ENCODE measurements at places on chromosomes 5 and 9.

- DNase-seq = no peak
Observed at GRCh38 chr5:122341087-122341486, 29.1 kb downstream of the SNCAIP start.

GRCh38 chr5:146560205-146560812 is 44.3 kb upstream of the GPR151 start:
- DNase-seq = peak; percentile 55

DNA sequence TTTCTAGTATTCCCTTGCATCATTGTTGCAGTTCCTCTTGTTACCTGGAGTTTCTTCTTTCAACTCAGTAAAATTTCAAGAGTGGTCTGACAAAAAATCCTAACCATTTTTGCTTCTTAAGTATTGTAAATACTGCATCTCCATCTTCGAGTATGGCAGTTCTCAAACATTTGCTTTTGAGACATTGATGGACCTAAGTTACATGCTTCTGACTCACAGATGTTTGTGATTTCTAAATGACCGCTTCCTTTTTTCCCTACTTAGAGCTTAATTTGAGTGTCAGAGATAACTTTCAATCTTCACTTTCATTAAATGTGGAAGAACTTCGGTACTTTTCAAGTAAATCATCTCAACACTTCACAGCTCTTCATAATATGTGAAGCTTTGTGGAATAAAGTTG is 4.2 kb downstream of the UHRF2 start:
- no peak for DNase-seq

DNA sequence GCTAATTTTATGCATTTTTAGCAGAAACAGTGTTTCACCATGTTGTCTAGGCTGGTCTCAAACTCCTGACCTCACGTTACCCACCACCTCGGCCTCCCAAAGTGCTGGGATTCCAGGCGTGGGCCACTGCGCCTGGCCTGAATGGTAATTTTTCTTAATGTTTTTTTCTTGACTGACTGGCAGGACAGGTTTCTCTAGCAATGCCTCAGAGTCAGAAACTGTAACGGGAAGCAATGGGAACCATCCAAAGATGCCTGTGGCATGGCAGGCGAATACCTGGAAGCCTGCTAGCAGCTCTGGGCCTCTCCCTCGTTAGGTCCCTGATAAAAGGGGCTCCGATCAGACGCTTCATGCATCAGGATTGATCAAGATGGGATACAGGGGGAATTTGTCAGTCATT is 639.2 kb downstream of the NR2F1-AS1 start:
- no peak for DNase-seq

GRCh38 chr9:114914139-114914538 is 16.3 kb downstream of the TNFSF8 start:
- DNase-seq = no peak

- no peak for DNase-seq
Observed at GRCh38 chr5:119476341-119476740, 24.0 kb downstream of the HSD17B4 start.

GRCh38 chr5:176360894-176361436 is 599 bp downstream of the KIAA1191 start:
- DNase-seq = no peak

DNA sequence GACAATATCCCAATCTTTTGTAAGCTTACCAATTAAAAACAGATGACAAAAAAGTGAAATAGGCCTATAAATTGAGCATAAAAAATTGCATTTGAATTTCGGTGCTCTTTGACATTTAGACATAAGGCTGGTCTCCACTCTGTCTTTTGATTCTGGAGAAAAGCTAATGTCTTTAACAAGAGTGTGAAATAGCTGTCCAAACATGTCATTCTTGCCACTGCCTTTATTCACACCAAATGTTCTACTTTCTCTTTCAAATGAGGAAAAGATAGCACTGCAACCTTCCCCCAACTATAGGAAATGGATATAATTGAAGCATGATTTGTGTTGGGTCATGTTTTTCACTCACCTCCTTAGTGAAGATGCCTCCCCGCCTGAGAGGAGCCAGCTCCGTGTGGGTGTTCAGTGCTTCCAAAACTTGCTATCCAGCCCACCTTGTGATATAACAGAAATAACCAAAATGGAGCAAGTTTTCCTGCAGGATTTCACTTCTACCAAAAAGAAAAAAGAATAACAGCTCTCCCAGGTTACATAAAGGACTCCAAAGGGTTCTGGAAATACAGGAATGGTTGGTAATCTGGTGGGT is 55.2 kb upstream of the STK32A start:
- DNase-seq = no peak

GRCh38 chr9:24488896-24489295 is 56.8 kb downstream of the IZUMO3 start:
- no peak for DNase-seq

DNA sequence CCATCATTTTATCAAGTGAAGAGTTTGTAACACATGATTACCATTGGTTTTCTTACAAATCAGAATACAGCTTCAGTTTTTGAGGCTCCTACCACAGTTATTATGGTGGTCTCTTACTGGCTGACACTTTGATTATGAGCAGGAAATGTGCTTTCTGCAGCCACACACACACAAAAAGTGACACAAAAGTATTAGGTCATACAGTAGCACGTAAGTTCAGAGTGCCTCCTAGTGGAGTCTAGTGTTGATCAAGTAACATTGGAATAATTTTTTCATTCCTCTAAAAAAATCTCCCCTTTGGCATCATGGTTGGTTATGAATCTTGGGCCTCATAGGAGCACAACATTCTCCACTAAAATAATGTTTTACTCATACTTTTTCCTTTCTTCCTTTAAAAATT is 37.6 kb downstream of the PAM start:
- DNase-seq = no peak

DNA sequence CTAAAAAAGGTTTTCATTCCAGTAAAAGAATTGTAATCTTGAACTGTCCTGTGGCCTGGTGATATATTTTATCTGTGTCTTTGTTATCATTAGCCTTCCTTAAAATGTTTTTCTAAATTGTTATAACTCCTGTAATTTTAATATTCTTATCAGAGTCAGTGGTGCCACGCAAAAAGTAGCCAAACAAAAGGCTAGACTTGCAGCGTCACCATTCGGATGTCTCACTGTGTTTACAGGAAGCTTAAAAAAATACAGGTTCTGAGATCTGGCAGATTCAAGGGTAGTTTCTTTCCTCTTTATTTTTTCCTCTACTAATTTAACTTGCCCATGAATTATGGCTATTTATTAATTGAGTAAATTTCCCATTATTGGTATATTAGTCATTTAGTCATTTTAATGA is 362.3 kb downstream of the MAT2B start:
- DNase-seq = peak; percentile 49

DNA sequence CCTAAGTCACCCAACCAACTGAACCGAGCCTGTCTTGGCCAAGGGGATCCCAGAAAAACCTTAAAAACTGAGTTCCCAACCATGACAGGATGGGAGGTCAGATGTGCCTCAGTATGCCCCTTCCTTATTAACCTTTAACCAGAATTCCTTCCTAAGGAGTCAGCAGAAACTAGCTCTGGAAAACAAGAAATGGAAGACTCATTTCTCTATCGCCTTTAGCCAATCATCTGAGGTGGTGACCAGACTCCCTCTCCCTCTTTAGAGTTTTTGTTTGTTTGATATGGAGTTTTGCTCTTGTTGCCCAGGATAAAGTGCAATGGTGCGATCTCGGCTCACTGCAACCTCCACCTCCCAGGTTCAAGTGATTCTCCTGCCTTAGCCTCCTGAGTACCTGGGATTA is 37.5 kb downstream of the SLC28A3 start:
- DNase-seq = no peak

- DNase-seq = no peak
Observed at GRCh38 chr9:98085058-98085457, 28.5 kb downstream of the NANS start.

DNA sequence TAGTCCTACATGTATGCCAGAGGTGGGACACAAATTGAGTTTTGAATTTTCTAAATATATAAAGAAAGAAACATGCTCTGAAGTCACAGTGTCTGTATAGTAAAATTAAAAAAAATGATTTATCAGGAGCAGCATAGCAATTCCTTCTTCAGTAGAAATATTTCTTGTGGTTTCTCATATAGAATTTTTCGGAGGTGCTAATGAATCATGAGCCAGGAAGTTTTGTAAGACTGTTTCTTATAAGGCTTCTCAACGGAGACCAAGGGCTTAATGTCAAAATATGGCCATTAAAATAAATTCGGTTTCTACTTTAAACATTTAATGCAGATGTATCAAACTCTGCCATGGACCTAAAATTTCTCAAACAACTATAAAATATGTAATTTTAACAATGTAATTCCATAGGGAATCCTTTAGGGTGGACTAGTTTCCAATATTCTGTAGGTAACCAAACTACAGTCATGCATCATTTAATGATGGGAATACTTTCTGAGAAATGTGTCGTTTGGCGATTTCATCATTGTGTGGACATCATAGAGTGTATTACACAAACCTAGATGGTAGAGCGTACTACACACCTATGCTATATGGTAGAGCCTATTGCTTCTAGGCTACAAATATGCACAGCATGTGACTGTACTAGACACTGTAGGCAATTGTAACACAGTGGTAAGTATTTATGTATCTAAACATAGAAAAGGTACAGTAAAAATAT is 66.3 kb downstream of the ANKRD55 start:
- DNase-seq = no peak

DNA sequence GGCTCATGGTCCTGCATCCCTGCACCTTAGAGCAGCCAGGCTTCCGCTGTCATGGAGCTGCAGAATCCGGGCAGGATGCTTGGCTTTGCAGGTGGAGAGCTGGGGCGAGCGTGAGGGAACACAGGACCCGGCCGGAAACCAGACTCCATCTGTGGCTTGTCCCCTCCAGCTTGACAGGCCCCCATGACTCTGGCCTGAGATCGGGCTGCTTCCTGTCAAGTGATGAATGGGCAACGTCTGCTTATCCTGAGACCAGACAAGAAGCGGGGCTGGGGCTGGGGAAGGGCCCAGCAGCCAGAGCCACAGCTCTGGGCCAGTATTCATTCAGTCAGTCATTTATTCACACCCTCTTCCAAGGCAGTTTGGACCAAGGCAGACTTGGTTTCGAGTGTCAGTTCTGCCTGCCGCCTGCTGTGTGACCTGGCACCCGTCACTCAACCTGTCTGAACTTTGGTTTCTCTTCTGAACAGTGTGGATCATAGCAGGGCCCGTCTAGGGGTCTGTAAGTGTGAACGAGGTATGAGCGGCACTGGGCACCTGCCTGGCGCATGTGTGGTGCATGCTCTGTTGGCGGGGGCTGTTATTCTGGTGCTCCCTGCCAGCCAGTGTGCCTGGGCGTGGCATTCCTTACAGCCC is 37.5 kb downstream of the NEK6 start:
- no peak for DNase-seq

DNA sequence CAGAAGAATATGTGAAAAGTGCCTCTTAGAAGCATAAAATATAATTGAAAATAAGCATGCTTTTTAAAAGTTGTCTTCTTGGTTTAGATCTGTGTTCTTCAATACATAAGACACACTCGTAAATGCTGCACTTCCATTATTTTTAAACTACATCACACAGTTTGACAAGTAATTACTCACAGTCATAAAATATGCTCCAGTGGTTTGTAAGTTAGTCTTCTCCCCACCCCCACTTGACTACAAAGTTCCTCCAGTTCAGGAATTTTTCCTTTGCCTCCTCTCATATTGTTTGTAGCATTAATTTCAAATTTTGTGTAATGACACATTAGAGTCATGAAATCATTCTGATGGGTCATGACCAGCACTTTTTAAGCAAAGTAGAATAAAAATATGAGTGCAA is 60.3 kb upstream of the PTGER4 start:
- peak; percentile 45 for DNase-seq

- no peak for DNase-seq
Observed at GRCh38 chr5:119329666-119330065, 26.2 kb upstream of the TNFAIP8 start.

DNA sequence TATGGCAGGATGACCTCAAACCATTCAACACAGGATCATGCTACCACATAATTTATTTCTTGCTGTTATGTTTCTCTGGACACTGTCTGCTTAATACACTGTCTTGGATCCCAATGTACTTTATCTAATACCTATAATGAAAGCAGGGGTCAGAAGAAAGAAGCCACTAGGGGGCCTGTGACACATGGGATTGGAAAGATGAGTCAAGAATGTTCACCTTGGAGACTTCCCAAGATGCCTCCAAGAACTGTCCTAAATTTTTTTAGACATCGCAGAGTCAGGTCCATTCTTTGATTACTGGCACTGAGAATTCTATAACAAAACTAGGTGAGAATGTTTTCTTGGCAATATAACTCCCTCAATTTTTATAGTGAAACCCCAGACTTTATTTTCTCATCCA is 305.8 kb upstream of the SMARCA2 start:
- no peak for DNase-seq

DNA sequence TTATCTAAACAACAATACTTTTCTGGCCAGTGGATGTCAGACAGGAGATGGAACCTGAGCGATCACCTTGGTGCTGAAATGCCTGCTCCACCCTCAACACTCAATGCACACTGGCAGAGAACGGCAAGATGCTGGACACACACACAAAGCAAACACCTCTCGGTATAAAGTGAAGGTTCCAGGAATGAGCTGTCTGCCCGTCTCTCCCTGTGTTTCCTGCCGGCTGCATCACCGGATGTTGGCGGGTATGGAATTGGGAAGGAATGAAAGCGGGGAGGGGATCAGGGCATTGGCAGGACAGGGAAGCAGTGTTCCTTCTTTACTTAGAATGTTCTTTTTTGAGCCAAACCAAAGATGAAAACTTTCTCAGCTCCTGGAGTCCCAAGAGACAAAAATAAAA is 59.2 kb downstream of the MED10 start:
- peak; percentile 2 for DNase-seq

- no peak for DNase-seq
Observed at GRCh38 chr5:151195622-151196021, 28.3 kb downstream of the CCDC69 start.

DNA sequence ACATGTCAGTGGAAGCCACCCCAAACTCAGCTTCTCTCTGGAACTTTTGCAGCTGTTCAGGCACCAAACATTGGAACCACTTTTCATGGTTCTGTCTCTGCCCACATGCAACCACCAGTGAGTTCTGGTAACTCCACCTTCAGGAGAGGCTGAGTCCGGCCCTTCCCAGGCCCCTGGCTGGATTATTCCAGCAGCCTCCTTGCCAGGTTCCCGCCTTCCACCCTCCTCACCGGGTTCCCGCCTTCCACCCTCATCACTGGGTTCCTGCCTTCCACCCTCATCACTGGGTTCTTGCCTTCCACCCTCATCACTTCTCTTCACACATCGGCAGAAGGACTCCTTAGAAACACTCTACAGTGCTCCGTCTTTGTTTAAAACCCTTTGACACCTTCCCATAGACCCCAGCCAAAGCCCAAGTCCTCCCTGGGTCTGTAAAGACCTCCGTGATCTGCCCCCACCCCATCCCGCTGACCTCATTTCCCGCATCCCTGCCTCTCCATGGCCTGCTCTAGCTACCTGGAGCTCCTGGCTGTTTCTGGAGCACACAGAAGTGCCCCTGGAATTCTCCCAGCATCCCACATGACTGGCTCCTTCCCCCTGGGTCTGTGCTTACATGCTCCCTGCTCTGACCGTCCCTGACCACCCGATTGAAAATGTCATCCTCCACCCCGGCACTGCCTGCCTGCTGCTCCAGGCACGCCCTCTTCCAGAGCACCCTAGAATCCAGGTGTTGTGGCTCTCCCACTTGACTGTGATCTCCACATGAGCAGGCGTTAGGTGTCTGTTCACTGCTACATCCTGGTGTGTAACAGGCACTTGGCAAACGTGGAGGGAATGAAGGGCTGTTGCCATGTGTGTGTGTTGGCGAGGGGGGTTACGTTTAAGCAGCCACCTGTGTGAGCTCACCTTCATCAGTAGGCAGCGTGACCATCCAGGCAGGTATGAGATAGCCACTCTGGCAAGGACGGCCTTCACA is 17.7 kb downstream of the ROPN1L start:
- no peak for DNase-seq

Measured in A172 (cell line).